Activated CD8-positive, alpha-beta memory T cell treated with anti-CD3 and anti-CD28 coated beads for 1 hour (primary cell): ENCODE measurements at places on chromosomes 12 and 14.

DNA sequence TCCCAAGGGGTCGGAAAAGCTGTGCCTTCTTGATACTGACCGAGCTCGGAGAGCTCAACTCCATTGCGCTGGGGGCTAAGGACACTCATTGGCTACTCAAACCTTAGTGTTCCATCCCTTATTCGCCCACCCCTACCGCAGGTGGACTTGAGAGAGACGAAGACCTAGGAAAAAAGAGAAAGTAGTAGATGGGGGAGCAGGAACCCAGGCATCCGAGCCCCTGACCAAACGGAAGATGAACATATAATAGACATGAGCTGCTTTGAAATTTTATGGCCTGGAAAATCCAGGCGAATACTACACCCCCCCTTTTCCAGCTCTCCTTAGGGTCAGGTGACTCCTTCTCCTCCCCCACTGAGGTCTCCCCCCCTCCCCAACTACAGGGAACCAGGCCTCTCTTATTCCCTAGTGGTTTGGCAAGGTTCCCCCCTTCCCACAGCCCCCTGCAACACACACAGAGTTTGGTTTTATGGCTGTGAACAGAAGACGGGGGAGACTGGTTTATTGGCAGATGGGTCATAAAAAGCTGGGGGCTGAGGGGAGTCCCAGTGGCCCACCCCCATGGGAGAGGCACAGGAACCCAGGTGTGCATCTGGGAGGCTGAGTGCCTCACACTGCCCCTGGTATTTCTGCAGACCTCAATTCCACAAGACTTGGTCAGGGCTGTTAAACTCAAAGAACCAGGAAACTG, 1.6 kb downstream of the GDF11 start:
- no peak for DNase-seq

DNA sequence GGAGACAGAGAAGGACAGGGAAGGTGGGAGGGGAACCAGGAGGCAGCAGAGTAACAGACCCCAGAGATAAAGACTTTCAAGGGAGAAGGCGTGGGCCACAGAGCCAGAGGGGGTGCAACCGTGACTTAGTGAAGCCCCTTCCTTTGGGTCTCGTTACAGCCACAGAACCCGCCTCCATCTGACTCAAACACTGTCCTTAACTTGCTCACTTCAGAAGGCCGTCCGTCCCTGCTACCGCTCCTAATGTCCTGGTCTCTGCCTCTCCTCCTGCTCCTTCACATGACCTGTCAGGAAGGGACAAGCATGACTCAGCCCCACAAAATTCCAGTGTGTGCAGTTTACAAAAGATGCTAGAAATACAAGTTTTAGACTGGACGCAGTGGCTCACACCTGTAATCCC, 18.0 kb downstream of the RIMBP2 start:
- no peak for DNase-seq

- no peak for DNase-seq
Observed at GRCh38 chr12:20188930-20189653, 179.2 kb upstream of the PDE3A start.

DNA sequence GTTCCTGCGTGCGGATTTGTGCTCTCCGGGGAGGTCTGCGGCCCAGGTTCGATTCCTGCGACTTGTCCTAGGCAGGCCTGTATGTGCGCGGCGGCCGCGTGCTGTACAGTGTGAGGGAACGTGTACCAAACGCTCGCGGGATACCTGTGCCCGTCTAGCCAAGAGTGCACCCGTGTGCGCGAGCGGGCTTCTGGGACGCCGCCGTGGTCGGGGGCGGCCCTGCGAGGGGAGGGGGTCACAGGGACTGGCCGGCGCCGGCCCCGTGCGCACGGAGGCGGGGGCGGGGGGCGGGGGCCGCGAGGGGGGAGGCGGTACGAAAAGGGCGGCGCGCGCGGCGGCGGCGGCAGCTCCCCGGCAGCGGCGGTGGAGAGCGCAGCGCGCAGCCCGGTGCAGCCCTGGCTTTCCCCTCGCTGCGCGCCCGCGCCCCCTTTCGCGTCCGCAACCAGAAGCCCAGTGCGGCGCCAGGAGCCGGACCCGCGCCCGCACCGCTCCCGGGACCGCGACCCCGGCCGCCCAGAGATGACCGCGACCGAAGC, at the start of gene DLK1:
DLK1 (plus strand) TSS at position 343 of the 536 bp plus-strand sequence; CDS start at position 520, 177 bp downstream.
- no peak for DNase-seq

DNA sequence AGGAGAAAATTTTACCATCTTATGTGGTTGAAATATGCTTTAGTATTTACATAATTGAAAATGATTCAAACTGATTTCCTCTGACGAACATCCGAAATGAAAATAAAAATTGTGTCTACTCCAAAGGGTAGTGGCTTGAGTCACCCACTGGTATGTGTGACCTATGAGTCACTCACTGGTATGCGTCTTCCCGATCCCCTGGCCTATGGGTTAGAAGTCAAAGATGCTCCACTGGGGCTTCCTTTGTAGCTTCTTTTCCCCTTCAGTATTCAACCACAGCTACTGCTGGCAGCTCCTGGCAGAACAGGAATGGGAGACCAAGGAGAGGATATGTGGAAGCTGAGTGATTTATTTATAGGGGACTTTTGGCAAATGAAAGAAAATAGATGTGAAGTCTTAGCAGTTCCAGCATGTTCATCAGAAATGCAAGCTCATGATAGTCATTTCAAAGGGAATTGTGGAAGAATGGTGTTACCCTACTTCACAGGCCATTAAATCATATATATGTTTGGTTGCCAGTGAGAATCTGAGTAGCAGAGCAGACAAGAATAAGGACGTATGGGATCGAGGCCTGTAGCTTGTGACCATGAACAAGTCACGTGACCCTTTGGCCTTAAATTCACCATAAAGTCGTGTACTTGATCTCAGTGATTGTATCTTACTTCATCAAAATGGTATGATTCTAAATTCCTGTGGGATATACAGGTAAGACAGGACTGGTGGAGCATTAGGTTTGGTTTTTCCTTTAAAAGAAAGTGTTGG, 108.3 kb downstream of the CRADD start:
- no peak for DNase-seq

GRCh38 chr12:93115646-93116045, 186.6 kb upstream of the EEA1 start:
- no peak for DNase-seq
